ENCODE measurements at places on chromosomes 1 and 21. TPM values are rescaled to one million over a fixed set of nuclear protein-coding genes. Genes with fewer than 3 reads are reported as not detected.

- peak; percentile 81 for DNase-seq
Measured at GRCh38 chr1:21318714-21319159, 28.5 kb upstream of the ECE1 start.

DNA sequence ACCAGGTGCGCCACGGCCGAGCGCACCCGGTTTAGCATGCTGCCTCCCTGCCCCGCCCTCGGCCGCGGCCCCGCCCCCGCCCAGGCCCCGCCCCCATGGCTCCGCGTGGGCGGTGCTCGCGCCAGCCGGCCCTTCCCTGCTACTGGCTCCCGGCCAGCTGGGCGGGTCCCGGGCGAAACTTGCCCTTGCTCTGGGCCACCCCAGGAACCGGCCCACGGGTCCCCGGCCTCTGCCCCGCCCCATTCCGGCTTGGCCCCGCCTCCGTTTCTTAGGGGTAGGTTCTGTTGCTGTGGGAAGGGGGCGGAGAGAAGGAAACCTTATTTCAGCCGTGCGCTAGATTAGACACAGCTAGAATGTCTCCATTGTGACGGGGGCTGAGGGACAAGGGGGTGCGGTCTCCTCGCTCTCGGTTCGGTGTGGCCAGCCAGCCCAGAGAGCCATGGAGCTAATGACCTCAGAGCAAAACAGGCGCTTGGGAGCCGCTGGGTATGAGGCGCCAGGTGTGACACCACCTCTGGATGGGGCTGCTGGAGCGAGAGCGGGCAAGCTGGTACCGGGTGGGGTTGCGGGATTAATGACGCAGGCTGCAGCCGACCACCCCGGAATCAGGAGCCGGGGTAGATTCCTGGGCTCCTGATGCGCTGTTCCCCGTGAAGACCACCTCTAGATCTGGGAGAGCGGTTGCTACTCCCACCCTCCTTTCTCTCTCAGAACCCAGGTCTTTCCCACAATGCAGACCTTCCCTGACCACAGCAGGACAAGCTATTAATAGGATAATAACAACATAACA, at the start of gene PPM1J:
TSS of gene PPM1J (minus strand) at position 69 of the 790 bp plus-strand sequence. CDS start at position 38, 31 bp downstream.
- DNase-seq, result peak; percentile 91

TCP10L gene
- 0.97 TPM for total RNA-seq

- DNase-seq, result no peak
Measured at GRCh38 chr1:41044187-41044586, 22.7 kb upstream of the SLFNL1 start.

LMX1A gene
- not detected for total RNA-seq
